ENCODE measurements at places on chromosomes 12 and 14.
A peak's percentile ranks its signal among the peaks of the same experiment; 100 is the strongest.

GRCh38 chr14:77314539-77315457 is 5.9 kb downstream of the POMT2 start:
- peak; percentile 35 for DNase-seq

DNA sequence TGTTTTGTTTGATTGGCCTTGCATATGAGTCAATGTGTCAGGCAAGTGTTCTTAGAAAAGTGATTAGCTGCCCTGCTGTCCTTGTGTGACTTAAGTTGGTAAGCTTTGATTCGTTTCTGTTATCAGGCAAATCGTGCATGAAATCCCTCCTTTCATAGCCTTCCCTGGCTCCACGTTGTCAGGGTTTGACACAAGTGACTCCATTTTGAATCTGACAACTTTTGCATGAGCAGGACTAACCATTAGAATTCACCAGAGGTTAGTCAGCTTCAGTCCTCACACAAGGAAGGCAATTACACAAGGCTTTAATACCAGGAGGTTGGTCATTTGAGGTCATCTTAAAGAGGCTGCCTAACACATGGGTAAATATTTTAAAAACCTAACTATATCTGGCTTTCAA is 68.2 kb downstream of the GPATCH2L start:
- no peak for DNase-seq

GRCh38 chr12:74624201-74624600 is 86.6 kb downstream of the ATXN7L3B start:
- DNase-seq = no peak

DNA sequence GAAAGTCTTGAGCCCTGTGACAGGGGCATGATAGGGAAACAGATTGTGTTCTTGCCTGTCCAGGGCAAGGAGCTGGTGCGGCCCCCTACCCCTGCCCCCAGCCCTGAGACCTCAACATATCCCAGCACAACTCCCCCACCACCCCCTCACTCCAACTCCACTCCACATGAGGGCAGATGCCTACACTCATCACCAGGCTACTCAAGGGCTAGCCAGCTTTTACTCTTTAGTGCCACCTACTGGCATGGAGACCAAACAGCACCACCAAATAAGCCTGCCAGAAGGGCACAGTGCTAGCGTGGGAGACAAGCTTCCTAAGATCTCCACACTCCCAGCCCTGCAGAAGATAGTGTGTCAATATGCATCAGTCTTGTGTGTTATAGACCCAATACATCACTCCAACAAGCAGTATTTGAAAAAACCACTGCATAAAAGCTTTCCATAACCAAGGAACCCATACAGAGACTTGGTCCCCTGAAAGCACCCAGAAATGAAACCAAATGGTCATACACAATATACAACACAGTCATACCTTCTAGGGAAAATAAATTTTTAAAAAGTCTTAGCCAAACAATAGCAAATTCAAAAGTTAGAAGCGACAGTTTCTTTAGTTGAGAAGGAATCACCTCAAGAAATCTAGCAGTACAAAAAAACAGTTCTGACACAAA is 154.4 kb downstream of the KCNK10 start:
- DNase-seq = peak; percentile 26

DNA sequence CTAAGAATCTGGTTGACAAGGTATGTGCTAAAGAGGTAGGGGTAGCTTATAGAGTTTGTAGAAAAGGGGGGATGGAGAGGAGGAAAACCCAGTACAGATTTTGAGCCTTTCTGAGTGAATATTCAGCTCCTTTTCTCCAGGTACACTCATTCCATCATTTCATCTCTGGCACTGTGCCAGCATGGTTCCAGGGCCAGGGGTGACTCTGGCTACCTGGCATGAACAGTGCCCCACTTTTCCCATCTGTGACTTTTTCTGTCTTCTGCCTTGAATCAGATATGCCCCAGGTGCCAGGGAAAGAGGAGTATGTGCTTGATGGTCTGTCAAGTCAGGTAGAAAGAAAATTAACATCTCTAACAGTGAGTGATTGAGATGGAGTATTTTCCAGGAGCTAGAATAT is 175.7 kb downstream of the CACNA1C start:
- DNase-seq = no peak

GRCh38 chr12:526089-526488 is 66.3 kb downstream of the B4GALNT3 start:
- DNase-seq = no peak

- no peak for DNase-seq
Measured at GRCh38 chr12:84789184-84789583, 123.4 kb downstream of the SLC6A15 start.

- peak; percentile 69 for DNase-seq
Measured at GRCh38 chr12:49662998-49663843, 39.9 kb downstream of the PRPF40B start.

DNA sequence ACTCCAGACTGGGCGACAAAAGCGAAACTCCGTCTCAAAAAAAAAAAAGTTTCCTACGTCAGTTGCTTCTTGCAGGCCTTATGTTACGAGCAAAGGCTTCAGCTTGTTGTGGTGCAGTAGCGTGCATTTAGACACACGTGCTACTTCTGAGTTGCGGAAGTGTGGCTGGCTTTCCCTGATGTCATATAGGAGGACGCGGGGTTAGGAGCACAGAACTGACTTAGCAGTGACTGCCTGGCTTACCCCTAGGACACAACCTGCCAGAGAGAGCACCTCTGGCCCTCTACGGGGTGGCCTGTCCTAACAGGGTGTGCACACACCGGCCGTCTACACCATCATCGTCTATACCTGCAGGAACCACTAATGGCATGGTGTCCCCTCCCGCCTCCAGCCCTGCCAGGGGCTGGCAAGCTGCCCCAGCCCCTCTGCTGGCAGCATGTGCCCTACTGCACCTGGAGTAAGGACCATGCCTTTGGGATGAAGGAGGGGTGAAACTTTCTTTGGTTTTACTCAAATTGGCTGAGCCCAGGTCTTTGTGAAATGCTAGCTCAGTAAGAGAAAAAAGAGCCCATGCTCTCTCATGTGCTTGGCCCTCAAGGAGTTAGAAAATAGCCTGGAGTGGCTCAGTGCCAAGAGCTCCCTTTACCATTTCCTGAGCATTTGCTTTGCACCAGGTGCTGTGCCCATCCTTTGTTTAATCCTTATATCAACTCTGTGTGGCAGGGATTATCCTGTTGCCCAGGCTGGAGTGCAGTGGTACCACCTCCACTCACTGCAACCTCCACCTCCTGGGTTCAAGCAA is 1.7 kb upstream of the GPR68 start:
- DNase-seq = no peak

DNA sequence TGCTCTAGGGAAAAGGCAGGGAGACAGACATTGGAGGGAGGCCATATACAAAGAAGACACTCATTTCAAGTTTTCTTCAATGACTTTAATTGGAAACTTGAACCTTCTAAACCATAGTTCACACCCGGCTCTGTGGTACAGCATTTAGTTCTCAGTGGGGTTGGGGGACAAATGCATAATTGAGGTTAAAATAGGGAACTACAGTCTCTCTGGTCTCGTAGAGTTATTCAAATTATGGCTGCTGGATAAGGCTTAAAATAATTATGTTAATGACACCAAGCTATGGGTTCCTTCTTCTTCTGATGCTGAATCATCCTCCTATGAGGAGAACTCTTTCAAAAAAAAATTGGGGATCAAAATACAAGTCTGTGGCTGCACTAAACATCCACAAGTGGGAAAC is 3.8 kb upstream of the RPAP3 start:
- no peak for DNase-seq

- no peak for DNase-seq
Measured at GRCh38 chr14:94857950-94858349, 88.0 kb upstream of the GSC start.

- DNase-seq = no peak
Measured at GRCh38 chr14:65937079-65937959, 524.8 kb downstream of the FUT8 start.

GRCh38 chr14:72532686-72533454 is 361.0 kb downstream of the DPF3 start:
- DNase-seq = no peak

- DNase-seq = no peak
Measured at GRCh38 chr12:106941481-106942156, 14.1 kb upstream of the TMEM263 start.

GRCh38 chr14:101408077-101408831 is 153.0 kb upstream of the DIO3 start:
- DNase-seq = peak; percentile 67

Data from T47D (cell line).